PC-3 (cell line): ENCODE measurements at places on chromosomes 4 and X.

DNA sequence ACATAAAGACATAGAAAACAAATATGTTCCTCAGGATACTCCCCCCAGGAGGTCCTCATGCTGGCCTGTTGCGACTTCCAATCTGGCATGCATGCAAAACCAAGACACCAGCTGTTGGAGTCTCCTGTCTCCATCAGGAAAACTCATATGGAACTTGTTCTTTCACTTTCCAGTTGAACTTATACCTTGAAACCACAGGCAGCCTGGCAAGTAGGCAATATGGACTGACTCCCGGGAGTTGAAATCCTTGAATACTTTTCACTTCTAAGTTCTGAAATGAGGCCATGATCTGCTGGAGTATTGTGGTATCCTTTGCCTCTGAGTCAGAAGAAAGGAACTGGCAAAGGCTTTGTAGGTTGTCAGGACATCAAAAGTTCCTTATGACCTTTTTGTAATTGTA is 444.2 kb downstream of the IDS start:
- no peak for DNase-seq

GRCh38 chrX:9279234-9279544 is 185.7 kb upstream of the TBL1X start:
- DNase-seq = no peak

- DNase-seq = no peak
Measured at GRCh38 chrX:17674601-17675000, 62.7 kb upstream of the SCML1 start.

DNA sequence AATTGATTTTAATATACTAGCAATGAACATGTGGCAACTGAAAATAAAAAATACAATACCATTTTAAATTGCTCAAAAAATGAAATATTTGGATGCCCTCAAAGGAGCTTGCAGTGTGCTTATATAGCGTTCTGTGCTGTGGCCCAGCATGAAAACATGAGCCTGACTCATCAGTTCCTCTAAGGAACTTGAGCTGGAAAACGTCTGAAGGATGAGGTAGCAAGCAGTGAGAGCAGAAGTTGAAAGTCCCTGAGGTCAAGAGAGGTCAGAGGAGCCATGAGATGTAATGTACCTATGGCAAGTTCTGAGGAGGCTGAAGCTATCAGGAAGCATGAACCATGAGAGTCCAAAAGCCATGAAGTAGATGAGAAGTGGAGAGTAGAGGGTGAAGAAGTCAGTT is 59.7 kb downstream of the HMGB3 start:
- DNase-seq = no peak

DNA sequence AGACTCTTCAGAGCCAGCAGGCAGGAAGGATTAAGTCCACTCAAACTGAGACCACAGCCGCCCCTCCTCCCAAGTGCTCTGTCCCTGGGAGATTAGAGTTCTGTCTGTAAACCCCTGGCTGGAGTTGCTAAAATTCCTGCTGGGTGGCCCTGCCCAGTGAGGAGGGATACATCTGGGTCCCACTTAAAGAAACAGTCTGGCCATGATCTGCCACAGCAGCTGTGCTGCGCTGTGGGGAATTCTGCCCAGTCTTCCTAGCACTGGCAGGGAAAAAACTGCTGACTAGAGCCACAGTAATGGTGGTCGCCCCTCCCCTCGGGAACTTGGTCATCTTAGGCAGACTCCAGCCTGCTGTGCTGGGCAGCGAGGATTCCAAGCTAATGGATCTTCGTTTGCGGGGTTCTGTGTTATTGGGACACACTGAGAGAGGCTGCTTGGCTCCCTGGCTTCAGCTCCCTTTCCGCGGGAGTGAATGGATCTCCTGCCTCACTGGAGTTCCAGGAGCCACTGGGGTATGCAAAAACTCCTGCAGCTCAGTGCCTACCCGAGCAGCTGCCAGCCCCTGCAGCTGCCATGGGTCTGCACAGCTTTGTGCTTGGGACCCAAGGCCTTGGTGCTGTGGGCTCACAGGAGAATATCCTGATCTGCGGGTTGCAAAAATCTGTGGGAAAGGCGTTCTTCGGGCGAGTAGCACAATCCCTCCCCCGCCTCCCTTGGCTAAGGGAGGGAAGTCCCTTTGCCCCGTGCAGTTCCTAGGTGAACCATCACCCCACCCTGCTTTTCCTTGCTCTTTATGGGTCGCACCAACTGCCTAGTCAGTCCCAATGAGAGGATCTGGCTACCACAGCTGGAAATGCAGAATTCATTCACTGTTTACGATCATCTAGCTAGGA is 15.7 kb downstream of the ZXDB start:
- no peak for DNase-seq

GRCh38 chr4:84691170-84691691 is 108.3 kb downstream of the CDS1 start:
- peak; percentile 93 for DNase-seq

GRCh38 chr4:126708716-126709115 is 924.0 kb upstream of the INTU start:
- DNase-seq = no peak

GRCh38 chr4:682490-683172 is 6.3 kb downstream of the SLC49A3 start:
- no peak for DNase-seq

DNA sequence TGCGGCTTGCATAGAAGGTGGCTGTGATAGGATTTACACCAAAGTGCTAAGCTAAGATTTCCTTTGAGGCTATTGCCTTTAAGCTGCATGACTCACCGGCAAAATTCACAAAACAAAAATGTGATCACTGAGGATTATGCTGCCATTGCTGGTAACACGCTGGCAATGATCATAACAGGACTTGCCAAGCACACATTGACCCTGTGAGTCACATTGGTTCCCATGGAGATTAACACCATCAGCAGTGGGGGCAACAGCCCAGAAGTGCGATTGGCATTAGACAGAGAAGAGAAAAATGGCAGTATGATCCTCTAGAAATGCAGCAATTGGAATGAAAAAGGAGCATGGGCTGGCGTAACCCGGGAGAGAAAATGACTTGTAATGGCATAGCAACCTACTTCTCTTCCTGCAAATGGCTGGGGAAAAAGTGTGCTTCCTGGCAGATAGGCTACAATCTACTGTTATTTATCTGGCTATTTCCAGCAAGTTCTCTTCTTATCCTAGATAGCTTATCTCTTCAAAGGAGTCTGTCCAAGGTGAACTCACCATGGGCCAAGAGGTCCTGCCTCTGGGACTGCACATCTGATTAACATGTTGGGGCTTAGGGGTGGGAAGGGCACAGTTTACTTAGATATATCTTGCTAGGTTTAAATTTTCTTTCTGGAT is 314.2 kb upstream of the IGFBP7 start:
- DNase-seq = peak; percentile 97

DNA sequence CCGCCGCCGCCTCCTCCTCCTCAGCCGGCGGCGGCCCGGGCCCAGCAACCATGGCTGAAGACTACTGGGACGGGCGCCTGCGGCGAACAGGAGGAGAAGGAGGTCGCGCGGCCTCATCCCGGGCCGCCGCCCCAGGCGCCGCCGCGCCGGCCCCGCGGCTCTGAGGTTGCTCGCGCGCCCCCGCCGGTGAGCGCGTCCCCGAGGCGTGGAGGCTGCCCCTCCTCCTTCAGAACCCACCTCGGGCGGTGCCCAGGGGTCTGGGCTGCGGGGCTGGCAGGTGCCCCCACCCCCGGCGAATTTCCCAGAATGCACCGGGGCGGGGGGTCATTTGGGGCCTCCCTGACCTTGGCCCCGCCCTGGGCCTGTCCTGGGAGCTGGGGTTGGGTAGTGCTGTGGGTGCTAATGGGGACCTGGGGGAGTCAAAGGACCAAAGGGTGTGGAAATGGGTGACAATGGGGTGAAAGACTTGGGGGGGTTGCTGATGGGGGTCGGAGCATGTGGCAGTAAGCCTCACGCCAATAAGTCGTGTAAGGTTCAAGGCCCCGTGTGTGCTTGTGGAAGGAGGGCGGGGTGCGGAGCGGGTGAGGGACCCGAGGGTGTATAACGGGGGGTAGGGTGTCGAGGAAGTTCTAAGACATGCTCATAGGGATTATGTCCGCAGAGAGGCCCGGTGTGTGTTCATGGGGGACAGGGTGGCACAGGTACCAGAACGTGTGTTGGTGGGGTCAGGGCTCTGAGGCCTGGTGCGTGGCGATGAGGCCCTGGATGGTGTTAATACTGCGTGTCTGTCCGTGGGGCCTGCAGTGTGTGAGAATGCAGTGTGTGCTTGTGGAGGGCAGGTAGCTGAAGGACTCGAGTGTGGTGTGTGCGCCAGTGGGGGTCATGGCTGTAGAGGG is 687 bp downstream of the CDK16 start:
- no peak for DNase-seq

DNA sequence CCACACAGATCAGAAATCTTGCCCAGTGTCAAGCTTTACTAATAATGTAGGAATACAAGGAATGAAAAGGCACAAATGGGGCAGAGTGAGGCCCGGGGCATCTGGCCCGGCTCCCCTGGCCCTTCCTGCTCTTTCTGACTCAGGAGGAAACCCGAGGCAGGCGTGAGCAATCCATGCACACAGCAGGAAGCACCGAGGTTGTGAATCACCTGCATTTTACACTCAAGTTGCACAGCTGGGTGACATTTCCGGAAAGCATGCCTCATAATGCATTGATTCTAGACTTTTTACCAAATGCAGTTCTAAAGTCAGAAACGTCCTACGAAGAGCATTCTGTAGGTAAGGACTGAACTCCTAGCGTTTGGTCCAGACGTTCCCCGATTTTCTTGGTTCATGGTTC is 38.9 kb downstream of the PRIMPOL start:
- peak; percentile 90 for DNase-seq

GRCh38 chrX:49879656-49880277 is 483 bp downstream of the USP27X start:
- DNase-seq = no peak

DNA sequence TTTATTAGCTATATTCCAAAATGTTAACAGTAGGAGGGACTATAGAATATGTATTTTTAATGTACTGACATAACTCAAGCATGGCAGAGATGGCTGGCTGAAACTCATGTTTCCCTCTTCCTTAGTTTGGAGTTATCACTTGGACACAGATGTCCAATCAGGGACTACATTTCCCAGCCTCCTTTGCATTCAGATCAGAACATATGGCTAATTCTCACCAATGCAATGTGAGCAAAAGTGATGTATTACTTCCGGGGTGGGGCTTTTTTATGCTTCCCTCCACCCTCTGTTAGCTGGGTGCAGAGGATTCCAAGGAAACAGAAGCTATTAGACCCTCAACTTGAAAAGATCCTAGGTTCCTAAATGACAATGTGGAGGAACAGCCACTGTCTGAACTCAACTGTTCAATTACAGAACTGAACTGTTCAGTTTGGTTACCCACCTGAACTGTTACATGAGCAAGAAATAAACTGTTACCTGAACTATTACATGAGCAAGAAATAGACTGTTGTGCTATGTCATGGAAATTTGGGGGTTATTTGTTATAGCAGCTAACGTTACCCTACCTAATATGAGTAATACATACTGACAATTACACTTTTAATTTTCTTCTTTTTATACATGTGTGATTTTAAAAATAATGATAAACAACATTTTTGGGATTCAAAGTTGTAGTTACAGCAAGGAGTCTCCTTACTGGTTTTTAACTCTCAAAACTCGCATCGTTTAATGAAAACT is 29.6 kb upstream of the ERVMER34-1 start:
- DNase-seq = peak; percentile 47

- no peak for DNase-seq
Measured at GRCh38 chrX:21408307-21408706, 34.1 kb downstream of the CNKSR2 start.

DNA sequence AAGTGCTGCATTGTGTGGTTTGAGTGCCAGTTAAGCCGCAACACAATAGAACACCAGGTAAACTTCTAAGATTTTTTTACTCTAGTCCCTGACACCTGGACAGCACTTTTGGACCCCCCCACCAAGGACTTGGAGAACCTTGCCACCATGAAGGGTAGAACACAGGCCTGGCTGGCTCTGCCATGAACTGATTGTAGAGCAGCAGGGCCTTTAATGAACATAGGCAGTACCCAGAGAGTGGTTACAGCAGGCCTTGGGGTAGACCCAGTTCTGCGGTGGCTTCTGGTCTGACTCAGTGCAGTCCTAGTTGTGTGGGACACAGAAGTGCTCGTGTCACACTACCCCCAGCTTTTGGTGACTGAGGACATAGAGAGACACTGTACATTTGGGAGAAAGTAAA is 648.3 kb downstream of the PCDH19 start:
- DNase-seq = no peak

- no peak for DNase-seq
Measured at GRCh38 chrX:108456971-108457477, 17.4 kb downstream of the COL4A5 start.

- DNase-seq = no peak
Measured at GRCh38 chr4:139858436-139859205, 193.0 kb downstream of the MGST2 start.

DNA sequence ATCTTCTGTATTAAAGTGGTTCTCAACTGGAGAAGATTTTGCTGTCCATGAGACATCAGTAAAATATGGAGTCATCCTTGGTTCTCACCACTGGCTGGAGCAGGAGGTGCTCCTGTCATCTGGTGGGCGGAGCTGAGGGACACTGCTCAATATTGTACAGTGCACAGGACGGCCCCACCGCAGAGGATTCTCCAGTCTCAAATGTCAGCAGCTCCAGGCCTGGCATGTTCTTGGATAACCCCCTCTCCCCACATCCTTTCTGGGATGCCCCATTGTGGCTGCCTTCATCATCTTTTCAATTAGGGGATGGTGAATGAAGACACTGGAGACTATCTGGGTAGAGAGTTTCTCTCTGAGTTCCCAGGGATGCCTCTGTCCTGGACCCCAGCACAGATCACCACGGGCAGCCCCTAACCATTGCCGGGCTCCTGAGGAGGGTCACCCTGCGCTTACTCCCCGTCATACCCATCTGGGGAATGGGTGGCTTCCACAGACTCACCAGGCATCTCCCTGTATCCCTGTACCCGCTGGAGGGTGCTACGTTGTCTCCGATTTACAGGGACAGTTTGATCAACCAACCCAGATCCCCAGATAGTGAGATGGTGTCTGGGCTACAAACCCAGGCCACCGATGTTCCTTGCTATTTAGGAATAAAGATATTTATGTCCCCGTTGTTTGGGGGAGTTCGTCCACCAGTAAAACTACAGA is 21.9 kb upstream of the P2RY8 start:
- no peak for DNase-seq

DNA sequence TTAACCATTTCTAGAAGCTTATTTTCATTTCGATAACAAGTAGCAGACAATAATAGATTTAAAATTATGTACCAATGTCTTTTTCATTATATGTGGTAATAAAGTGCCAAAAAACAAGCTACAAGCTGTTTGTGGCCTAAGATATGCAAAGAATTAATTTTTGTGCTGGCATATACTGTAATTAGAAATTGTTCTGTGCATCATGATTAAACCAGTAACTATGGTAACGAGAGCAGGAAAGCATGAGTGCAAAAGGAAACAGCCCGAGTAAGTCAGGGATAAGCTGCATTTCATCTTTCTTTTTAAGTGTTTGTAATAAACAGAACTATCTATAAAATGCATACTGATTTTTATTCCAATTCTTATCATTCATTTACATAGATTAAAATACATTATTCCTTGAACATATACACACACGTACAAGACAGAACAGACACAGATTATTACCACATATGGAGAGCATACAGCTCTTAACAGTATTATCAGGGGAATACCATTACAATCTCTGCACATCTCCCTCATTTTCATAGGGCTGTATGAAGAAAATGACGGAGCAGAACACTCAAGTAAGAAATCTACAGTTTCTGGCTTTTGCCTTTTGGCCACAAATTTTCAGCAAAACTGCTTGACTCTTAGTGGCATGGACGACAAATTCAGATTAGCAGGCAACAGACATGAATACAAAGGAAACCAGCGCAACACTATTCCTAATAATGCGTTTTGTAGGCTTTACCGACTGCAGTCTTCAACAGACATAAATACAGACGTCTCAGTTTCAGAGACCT is 121.3 kb upstream of the WDR17 start:
- no peak for DNase-seq

- peak; percentile 63 for DNase-seq
Measured at GRCh38 chrX:129649268-129650182, 5.2 kb downstream of the APLN start.
